Activated CD4-positive, alpha-beta T cell treated with anti-CD3 and anti-CD28 coated beads for 4 hours (primary cell): ENCODE measurements at places on chromosomes 2 and 18.

GRCh38 chr2:200677721-200678532 lies 92.1 kb downstream of the AOX1 start:
- no peak for DNase-seq

- no peak for DNase-seq
Measured at GRCh38 chr2:178496049-178496448, 15.8 kb downstream of the PLEKHA3 start.

DNA sequence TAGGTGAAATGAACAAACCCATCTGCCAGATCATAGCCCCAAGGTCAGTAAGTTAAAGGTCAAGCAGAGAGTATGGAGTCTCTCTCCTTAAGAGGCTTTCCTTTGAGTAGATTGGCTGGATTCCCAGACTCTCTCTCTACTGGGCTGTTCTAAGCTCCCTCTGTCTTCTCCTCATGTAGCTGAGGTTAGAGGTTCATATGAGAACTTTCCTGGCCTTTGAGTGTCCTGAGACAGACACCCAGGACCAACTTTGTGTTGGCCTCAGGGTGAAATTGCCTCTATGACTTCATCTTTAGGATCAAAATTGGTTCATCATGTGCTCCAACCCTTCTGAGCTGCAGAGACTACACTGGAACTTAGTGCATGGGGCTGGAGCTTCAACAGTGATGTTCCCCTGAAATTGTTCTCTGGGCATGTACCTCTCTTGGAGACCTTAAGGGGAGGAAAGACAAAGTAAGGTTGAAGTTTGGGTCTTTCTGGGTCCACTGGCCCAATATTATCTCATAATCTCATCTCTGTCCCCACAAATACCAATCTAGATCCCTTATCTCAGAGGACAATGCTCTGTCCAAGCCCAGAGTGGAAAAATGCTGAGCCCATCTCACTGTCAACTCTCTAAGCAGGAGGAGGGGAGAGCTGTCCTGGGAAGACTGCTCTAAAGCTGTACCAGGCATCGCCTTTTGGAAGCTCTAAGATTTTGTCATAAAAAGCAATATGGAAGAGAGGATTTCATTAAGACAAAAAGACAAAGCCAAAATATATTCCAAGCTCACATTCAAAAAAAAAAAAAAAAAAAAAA lies 177.3 kb upstream of the ARL4C start:
- DNase-seq, result no peak

DNA sequence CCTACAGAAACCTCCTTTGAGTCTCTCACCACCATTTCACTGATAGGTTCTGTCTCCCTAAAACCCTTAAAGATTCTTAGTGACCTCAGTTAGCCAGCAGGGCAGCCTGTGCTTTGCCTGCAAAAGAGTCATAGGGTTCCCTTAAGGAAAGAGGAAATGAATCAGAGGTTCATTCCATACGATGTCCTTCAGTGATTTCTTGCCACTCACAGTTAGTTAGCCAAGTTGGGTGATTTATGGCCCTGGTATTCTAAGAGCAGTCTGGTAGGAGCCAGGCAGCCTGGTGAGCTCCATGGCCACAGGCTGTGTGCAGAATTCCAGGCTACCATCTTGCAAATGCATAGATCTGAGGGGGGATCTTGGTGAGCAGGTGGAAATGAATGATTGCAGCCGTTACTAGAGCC lies 18.7 kb upstream of the CCBE1 start:
- DNase-seq, result no peak

- DNase-seq, result no peak
Measured at GRCh38 chr2:241182531-241183133, 5.8 kb upstream of the ANO7 start.

DNA sequence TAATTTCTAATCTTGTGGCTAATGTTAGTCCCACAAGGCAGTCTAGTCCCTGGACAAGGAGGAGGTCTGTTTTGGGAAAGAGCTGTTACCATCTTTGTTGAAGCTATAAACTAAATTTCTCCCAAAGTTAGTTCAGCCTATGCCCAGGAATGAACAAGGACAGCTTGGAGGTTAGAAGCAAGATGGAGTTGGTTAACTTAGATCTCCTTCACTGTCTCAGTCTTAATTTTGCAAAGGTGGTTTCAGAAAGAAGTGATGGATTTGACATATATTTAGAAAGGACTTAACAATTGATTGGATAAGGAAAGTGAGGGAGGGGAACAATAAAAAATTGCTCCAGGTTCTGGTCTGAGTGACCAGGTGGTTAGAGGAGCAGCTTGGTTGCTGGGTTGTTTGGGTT lies 14.6 kb upstream of the SCYGR1 start:
- no peak for DNase-seq

- no peak for DNase-seq
Measured at GRCh38 chr18:57466745-57467409, 31.7 kb downstream of the ONECUT2 start.

- no peak for DNase-seq
Measured at GRCh38 chr18:427005-427404, 73.5 kb downstream of the COLEC12 start.

GRCh38 chr18:42341423-42341822 lies 386.4 kb downstream of the PIK3C3 start:
- no peak for DNase-seq

- DNase-seq, result no peak
Measured at GRCh38 chr2:10561288-10562035, 113.3 kb upstream of the ODC1 start.

DNA sequence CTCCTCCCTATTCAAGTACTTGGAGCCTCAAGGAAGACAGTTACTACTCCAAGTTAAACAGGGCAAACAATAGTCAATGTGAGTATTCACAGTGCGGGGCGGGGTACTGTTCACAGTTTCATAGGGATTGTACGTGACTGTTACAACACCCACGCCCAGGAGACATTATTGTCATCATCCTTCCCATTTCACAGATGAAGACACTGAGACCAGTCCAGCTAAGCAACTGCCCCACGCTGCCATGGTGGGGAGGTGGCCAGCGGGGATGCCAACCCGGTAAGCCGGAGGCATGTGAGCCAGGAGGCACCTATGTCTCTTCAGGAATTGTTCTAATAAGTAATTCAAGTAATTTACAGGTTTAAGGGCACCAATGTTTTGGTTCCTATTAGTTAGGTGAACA lies 982 bp downstream of the HJURP start:
- DNase-seq, result no peak

- DNase-seq, result no peak
Measured at GRCh38 chr18:34592961-34593382, 117.1 kb upstream of the DTNA start.

DNA sequence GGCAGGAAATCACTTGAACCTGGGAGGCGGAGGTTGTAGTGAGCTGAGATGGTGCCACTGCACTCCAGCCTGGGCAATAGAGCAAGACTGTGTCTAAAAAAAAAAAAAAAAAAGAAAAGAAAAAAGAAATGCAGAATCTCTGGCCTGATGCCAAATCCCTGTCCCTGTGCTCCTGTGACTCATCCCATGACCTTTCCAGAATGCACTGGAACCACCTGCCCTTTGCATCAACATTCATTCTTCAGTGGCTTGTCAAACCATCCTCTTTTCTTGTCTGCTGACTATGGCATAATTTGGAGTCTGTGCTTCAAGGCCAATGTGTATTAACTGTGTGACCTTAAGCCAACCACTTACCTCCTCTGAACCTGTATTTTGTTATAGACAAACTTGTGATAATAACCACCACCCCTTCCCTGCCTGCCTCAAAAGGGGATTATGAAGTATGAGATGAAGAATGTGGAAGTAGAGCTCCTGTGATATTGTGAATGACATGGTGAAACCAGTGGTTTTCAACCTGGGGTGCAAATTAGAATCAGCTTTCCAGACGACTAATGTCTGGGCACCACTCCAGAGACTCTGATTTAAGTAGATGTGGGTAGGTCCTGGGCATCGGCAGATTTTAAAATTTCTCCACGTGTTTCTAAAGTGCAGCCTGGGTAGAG lies 189.3 kb downstream of the CLIP4 start:
- DNase-seq, result no peak

GRCh38 chr2:232473467-232473890 lies 14.2 kb downstream of the ECEL1 start:
- DNase-seq, result no peak

GRCh38 chr2:45849491-45850283 lies 198.2 kb downstream of the PRKCE start:
- DNase-seq, result no peak
